ENCODE measurements at places on chromosomes 6 and 20. TPM values are rescaled to one million over a fixed set of nuclear protein-coding genes. Genes with fewer than 3 reads are reported as not detected.

- no peak for DNase-seq
- no peak overlapping the region for H3K27ac ChIP-seq
- H3K4me1 ChIP-seq, result no peaks in the 10 kb centered on the region
- no peak overlapping the region for H3K4me3 ChIP-seq
- no peaks in the 10 kb centered on the region for H3K27me3 ChIP-seq
Measured at GRCh38 chr20:33606118-33606771, 55.9 kb upstream of the C20orf144 start.

DNA sequence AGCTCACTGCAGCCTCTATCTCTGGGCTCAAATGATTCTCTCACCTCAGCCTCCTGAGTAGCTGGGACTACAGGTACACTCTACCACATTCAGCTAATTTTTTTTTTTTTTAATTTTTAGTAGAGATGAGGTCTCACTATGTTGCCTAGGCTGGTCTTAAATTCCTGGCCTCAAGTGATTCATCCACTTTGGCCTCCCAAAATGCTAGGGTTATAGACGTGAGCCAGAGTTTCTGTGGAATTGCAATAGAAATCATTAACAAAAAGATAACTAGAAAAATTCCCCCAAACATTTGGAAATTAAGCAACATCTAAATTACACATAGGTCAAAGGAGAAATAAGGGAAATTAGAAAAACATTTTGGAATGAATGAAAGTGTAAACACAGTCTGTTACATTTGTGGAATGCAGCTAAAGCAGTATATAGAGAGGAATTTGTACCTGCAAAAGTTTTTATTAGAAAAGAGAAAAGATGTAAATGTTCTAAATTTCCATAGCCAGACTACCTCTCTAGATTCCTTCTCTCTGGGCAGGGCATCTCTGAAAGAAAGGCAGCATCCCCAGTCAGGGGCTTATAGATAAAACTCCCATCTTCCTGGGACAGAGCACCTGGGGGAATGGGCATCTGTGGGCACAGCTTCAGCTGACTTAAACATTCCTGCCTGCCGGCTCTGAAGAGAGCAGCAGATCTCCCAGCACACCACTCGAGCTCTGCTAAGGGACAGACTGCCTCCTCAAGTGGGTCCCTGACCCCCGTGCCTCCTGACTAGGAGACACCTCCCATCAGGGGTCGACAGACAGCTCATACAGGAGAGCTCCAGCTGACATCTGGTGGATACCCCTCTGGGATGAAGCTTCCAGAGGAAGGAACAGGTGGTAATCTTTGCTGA, 51.3 kb downstream of the ATRN start:
- no peaks in the 10 kb centered on the region for H3K4me1 ChIP-seq
- H3K27me3 ChIP-seq, result no peaks in the 10 kb centered on the region
- no peak for DNase-seq
- no peaks in the 10 kb centered on the region for H3K36me3 ChIP-seq
- H3K4me3 ChIP-seq, result no peak overlapping the region

DNA sequence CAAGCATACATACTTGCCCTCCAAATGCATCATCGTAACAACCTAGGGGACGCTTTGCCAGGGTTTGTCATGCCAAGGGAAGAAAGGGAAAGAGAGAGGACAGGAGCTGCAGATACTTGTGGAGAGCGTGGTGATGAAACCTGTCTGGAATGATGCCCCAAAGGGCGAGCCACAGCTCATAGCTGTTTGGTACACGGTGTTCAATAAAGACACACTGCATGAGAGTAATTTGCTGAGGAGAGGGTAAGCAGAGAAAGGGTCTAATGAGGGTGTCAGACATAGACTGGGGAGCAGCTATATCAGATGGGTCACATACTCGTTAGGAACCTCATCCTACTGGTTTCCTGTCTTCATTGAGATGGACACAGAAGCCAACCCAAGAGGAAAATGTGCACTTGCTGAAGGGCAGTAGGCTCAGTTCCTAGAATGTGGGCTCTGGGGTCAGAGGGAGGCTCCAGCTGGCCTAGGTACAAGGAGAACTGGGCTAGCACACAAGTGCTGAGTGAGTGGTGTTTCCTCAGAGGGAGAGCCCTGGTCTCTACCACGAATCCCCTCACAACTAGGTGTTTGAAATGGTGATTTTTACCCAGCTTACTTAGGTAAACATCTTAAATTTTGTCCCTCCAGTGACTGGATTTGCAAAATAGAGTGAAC, 5.2 kb upstream of the FOXO3 start:
- no peak for DNase-seq
- peaks cover 14% of the 10 kb centered on the region for H3K4me1 ChIP-seq
- no peaks in the 10 kb centered on the region for H3K36me3 ChIP-seq
- no peak overlapping the region for H3K27ac ChIP-seq

Gene BLOC1S5
- 17.3 TPM for total RNA-seq

Gene BACH2
- 3.3 TPM for total RNA-seq

Data from GM23338 (cell line).